ENCODE measurements at places on chromosomes 12 and 14.
A peak's percentile ranks its signal among the peaks of the same experiment; 100 is the strongest.

GRCh38 chr14:26597589-26598080 is at the start of gene NOVA1:
NOVA1 (minus strand) TSS chr14:26598033; CDS start chr14:26597436, 597 bp downstream.
- no peak for DNase-seq

GRCh38 chr12:53550595-53550994 is 43.3 kb upstream of the NPFF start:
- DNase-seq: no peak

DNA sequence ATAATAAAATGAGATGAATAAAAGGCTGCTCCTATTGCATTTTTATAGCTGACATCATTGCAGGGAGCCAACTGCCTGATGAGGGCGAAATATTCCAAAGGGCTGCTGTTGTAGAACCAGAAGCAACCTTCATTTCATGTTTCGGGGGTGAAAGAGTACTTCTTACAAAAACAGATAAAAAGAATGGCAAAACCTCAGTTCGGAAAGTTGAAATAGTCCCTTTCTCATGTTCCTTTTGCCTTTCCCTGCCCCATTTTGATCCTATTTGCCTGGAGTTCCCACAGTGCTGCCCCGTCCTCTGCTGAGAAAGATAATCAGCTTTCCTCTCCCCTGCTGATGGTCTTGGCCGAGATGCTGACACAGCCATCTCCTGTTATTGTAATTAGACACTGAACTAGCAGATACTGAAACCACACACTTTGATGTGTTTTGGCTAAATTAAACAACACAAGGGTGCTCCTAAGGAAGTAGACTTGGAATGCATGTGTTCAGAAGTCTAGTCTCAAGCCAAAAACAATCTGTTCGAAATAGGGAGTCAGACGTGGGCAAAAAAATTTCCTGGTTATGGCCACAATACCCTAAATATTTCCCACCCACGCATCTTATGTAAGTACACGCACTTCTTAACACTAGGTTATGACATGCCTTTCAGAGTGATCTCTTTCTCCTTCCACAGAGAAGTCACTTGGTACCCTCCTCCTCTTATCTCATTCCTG is 117.2 kb downstream of the PPM1H start:
- DNase-seq: no peak

- DNase-seq: peak; percentile 16
Measured at GRCh38 chr14:95098984-95099599, 58.2 kb downstream of the DICER1 start.

GRCh38 chr12:106924268-106924861 is 31.3 kb upstream of the TMEM263 start:
- DNase-seq: no peak

DNA sequence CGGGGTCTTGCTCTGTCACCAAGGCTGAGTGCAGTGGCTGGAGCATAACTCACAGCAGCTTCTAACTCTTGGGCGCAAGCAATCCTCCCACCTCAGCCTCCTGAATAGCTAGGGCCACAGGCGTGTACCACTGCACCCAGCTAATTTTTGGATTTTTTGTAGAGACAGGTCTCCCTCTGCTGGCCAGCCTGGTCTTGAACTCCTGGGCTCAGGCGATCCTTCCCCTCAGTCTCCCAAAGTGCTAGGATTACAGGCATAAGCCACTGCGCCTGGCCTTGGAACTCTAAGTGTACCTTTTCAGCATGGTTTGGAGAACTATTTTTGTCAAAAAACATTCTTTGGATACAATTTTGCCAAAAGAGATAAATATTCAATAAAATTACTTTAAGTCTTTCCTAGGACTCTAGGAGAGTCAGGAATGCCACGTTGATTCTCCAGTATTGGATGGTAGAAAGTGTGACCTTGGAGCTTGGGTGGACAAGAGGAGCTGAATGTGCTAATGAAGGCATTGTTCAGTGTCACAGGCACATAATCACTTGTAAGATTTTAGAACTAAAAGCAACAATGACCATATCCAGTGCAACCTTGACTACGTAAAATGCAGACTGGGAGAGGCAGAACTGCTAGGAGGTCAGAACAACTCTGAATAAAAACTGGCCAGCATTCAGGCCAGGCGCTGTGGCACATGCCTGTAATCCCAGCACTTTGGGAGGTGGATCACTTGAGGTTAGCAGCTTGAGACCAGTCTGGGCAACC is 2.8 kb downstream of the SRSF9 start:
- DNase-seq: peak; percentile 22

DNA sequence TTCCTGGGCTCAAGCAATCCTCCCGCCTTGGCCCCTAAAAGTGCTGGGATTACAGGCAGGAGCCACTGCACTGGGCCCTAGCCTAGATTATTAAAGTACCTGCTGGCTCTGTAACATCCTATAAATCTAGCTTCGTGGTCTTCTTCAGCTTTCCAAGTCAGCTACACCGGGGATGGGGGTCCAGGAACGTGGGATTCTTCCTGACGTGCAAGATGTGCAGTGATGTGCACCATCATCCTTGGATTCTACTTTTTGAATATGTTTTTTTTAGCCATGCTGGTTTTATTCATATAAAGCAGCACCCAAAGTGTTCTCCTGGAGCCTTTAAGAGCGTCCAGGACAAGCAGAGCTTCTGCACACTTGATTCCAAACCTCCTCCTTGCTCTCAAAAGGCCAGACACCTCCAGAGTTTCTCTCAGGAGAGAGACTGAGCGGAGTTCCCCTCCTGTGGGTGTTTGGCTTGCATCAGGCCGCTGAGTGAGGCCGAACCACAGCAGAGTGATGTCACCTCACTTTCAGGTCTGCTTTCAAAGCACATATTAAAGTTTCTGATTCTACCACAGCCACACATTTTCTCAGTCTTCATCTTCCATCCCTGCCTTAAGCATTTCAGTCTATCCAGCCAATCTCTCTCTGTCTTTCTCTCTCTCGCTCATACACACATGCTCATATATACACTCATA is 33.4 kb downstream of the VCPKMT start:
- peak; percentile 73 for DNase-seq

DNA sequence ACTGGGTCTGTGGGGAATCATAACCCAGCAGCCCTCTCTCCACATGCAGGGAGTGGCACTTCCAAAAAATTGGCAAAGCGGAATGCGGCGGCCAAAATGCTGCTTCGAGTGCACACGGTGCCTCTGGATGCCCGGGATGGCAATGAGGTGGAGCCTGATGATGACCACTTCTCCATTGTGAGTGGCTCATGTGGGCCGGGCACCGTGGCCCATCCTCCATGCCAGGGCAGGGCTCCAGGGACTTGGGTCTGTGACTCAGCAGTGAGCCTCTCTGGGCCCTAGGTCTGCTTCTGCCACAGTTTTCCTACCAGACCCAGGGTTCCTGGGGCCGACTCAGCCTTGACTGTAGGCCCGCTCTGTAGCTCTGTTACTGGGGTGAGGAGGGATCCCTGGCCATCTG is 2.2 kb downstream of the NPFF start:
- DNase-seq: no peak

DNA sequence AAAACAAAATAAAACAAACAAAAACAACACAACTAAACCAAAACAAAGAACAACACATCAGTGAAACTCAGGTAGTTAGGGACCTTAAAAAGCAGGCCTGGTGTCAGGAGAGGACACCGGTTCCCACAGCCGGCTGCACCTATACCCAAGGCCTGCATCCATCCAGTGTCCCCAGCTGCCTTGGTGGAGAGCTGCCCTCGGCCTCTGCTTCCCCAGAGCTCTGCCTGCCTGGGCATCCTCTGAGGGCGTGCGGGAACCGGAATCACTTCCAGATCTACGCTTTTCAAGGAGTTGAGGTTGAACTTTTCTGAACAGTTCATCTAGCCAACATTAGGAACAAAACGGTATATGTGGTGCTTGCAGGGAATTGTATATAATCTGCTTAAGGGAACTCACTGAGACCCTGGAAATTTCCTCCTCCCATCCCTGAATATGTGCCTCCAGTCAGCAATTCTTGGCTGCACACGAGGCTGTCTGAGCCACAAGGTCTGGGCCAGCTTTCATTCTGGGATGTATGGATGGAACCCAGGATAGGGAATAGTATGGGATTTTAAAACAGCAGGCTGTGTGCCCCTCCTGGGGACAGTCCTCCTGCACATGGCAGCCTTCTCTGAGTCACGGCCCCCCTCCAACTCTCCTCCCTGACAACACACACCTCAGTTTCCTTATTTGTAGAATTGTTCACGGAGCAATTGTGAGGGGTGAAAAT is 319.0 kb upstream of the RTL1 start:
- no peak for DNase-seq

DNA sequence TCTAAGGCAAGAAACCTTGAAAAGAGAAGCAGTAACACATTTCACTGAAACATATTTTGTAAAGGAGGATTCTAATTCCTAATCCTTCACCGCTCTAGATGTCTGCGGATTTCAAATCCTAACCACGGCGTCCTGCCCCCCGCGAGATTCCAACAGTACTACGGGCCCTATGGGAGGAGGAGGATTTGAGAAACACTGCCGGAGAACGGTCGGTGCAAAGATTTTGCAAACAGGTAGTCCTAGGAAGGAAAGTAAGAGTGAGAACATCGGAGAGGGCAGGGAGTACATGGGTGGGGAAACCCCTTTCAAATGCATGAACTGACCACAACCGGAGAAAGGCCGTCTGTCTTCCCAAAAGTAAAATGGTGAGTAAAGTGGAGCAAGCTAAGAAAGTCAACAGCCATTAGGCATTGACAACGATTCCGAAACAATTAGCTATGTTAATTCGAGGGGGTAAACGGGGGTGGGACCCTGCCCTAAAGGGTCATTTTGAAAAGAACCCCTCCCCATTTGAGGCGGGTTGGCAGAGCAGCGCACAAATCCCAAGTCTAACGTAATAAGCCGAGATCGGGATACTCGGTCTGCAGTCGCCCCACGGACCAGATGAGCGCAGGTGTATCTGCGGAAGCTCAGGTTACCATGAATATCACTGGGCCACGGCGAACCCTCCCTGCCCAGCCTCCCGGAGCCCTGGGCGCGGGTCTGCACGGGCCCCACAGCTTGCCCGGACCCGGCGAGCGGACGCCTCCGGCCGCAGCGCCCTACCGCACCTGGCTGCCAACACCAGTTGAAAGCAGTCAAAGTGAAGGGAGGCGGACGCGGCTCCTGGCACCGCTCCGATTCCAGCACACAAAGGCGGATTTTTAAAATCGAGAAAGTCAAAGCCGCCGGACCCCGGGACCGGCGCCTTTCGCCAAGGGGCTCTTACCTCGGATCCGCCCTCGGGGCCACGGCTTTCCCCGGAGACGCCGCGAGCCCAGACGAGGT is 662 bp downstream of the EPS8 start:
- DNase-seq: peak; percentile 14

- no peak for DNase-seq
Measured at GRCh38 chr14:103905842-103906456, 22.3 kb upstream of the TDRD9 start.

GRCh38 chr12:38890102-38890855 is 15.1 kb downstream of the CPNE8 start:
- no peak for DNase-seq

GRCh38 chr12:116404247-116404646 is 126.8 kb upstream of the MED13L start:
- DNase-seq: no peak

GRCh38 chr12:108273217-108273616 is 65.9 kb downstream of the CMKLR1 start:
- DNase-seq: no peak

DNA sequence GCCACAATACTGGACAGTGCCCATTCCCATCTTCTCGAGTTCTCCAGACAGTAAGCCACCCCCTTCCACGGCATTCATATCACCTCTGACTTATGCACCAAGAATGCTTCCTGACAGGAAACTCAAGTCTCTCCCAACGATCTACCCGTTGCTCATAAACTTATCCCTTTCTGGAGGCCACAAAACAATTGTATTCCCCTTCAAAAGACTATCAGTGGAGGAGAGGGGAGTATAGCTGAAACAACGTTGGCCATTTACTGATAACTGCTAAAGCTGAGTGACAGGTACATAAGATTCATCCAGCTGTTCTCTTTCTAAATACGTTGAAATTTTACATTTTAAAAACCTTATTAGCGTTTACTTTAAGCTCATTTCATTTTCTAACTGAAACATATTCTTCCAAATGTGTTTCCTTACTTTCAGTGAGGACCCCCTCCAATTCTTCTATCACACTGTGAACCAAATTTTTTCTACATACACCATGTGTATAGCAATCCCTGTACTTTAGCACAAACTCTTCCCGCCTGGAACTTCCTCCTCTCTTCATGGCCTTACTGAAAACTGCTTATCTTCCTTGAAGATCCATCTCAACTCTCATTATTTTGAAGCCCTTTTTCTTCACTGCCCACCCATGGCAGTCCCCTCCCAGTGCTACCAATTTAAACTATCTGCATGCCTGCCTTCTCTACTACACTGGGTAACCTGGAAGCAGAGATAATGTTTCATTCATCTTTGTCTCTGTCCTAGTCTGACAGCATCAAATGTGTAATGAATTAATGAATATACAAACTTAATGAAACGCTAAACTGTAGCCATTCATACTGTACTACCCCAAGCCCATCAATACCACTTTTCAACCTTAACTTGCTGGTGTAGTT is 28.8 kb downstream of the ATXN2 start:
- DNase-seq: no peak

DNA sequence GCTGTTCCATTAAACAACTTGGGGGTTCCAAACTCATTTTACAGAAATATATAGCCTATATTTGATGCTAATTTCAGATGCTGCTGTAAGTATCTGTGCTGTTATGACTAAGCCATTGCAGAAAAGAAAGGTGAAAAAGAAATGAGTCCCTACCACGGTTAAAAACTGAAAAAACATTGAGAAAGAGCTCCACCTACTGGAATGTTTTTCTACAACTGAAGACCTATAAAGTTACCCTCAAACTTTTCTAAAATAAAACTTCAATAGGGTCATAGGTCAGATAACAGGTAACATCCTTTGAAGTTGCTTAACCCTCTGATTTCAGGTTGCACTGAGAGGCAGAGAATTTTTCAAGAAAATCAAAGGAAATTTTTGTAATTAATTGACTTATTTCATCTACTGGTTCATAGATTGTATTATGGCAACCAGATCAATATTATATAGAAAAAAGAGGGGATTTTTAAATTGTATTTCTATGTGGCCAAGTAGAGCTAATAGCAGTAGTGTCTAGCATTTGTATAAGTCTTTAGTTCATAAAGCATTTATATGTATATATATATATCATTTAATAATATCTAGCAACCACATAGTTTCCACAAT is 279.9 kb downstream of the RPS29 start:
- no peak for DNase-seq

DNA sequence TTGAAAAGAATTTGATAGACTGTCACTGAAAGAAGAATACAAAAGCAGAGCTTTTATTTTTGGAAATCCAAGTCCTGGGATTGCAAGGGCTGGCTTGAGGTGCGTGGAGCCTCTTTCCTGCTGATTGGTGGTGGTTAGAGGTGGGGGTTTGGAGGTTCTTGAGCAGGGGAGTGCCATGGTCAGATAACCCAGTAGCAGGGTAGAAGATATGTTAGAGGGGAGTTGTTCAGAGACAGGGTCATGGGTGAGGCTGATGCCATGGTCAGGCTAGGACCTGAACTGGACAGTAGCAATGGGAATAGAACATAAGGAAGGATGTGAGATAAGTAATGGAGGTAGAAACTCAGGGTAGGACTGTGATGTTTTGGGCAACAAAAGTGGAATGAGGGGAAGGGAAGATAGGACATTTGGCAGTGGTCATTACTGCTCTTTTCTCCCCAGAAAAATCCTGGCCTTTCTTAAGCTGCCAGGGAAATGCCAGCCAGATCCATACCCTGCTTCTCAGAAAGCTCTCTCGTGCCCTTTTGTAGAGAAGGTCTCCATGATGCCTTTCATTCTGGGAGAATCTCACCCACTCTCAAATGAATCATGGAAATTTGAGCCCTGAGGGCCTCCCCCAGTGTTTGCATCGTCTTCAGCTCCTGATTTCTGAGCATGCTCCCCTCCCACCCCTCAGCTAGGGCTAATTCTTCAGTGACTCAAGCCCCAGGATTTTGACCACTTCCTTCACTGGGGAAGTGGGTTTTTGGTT is 9.5 kb downstream of the EMP1 start:
- DNase-seq: no peak

- DNase-seq: no peak
Measured at GRCh38 chr14:70685474-70686197, 43.9 kb downstream of the TTC9 start.

Measured in T-helper 17 cell (primary cell).